PC-3 (cell line): ENCODE measurements at places on chromosomes 3 and 15. TPM values are rescaled to one million over a fixed set of nuclear protein-coding genes. Genes with fewer than 3 reads are reported as not detected.

KLF15 gene
- 0.12 TPM in 1 of 2 replicates, not detected in the other for total RNA-seq

SLC35G2 gene
- total RNA-seq: 1.8 and 3.7 TPM in 2 replicates

NR1I2 gene
- total RNA-seq: 0.04 TPM in 1 of 2 replicates, not detected in the other

GPR62 gene
- total RNA-seq: not detected in 2 replicates

CCDC9B gene
- 56.1 and 101 TPM in 2 replicates for total RNA-seq

EXD1 gene
- not detected in 2 replicates for total RNA-seq

TARS3 gene
- 5.4 and 8.1 TPM in 2 replicates for total RNA-seq

BNC1 gene
- 0.92 and 2.4 TPM in 2 replicates for total RNA-seq

CD200R1 gene
- not detected in 2 replicates for total RNA-seq

RETNLB gene
- total RNA-seq: not detected in 2 replicates

TM6SF1 gene
- total RNA-seq: not detected in 2 replicates

CHRM5 gene
- 0.04 TPM in 1 of 2 replicates, not detected in the other for total RNA-seq

DISP2 gene
- 0.87 and 2.7 TPM in 2 replicates for total RNA-seq

NAA80 gene
- 8.7 and 16.6 TPM in 2 replicates for total RNA-seq

SEMA5B gene
- 0.04 TPM in 1 of 2 replicates, not detected in the other for total RNA-seq

APOD gene
- 0.29 TPM in 1 of 2 replicates, not detected in the other for total RNA-seq

RPL4 gene
- 1,239 and 2,773 TPM in 2 replicates for total RNA-seq

SLC15A2 gene
- total RNA-seq: 0.12 and 0.91 TPM in 2 replicates

ITIH1 gene
- total RNA-seq: not detected in 2 replicates

IQSEC1 gene
- 37.9 and 56.2 TPM in 2 replicates for total RNA-seq

IL12A gene
- 6.5 and 8.3 TPM in 2 replicates for total RNA-seq

KIF15 gene
- total RNA-seq: 19.1 and 31.8 TPM in 2 replicates

IL17RD gene
- total RNA-seq: 3.1 and 3.7 TPM in 2 replicates

MLF1 gene
- 11.9 and 15.6 TPM in 2 replicates for total RNA-seq

SCN11A gene
- not detected in 2 replicates for total RNA-seq

PLXNA1 gene
- total RNA-seq: 30.0 and 38.0 TPM in 2 replicates

GABRR3 gene
- not detected in 2 replicates for total RNA-seq

SKIC8 gene
- 54.7 and 56.1 TPM in 2 replicates for total RNA-seq

ASB14 gene
- total RNA-seq: not detected in 2 replicates
